ENCODE measurements at places on chromosomes 2 and 18.

DNA sequence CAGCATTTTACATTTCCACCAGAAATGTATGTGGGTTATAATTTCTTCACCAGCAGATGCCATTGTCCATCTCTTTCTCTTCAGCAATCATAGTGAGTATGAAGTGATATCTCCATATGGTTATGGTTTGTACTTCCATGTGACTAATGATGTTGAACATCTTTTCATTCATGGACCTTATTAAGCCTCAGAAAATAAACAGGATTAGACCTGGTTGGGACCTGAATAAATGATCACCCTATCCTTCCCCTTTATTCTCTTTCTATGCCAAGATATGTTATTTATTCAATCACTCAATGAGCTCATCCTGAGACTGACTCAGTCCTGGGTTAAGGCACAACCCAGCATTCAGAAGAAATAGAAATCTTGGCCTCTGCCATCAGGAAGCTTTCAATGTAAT, 86.6 kb downstream of the ANTXR1 start:
- DNase-seq, result no peak

- no peak for DNase-seq
Measured at GRCh38 chr2:66701656-66702055, 266.7 kb downstream of the MEIS1 start.

- DNase-seq, result no peak
Measured at GRCh38 chr2:43400508-43400907, 174.1 kb upstream of the ZFP36L2 start.

GRCh38 chr2:196266855-196267254, 95.5 kb upstream of the STK17B start:
- DNase-seq, result no peak

DNA sequence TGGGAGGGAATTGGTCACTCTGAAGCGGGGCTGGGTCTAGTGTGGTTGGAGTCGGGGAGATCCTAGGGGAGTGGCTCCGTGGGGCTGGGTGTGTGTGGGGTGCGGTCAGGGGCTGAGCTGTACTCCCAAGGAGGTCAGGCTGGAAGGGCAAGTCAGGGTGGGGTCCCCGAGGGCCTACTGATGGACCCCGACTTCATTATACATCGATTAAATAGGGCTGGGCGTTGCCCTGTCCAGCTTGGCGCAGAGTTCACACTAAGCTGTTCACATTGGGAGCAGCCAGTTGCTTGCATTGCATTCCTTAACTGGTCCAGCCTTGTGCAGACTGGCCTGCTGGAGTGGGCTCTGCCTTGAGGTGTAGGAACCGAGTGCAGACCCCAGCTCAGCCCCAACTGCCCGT, 131.2 kb downstream of the ASB1 start:
- no peak for DNase-seq

DNA sequence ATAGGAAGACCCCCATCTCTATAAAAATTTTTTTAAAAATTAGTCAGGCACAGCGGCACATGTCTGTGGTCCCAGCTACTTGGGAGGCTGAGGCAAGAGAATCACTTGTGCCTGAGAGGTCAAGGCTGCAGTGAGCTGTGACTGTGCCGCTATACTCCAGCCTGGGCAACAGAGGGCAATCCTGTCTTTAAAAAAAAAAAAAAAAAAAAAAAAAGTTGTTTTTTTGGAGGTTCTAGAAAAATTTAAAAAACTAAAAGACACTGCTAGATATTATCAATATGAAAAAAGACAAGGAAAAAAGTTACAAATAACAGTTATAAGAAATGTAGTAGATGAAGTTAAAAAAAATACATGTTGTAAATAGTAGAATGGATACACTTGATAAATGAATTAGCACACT, 56.1 kb upstream of the C2orf15 start:
- DNase-seq, result no peak

DNA sequence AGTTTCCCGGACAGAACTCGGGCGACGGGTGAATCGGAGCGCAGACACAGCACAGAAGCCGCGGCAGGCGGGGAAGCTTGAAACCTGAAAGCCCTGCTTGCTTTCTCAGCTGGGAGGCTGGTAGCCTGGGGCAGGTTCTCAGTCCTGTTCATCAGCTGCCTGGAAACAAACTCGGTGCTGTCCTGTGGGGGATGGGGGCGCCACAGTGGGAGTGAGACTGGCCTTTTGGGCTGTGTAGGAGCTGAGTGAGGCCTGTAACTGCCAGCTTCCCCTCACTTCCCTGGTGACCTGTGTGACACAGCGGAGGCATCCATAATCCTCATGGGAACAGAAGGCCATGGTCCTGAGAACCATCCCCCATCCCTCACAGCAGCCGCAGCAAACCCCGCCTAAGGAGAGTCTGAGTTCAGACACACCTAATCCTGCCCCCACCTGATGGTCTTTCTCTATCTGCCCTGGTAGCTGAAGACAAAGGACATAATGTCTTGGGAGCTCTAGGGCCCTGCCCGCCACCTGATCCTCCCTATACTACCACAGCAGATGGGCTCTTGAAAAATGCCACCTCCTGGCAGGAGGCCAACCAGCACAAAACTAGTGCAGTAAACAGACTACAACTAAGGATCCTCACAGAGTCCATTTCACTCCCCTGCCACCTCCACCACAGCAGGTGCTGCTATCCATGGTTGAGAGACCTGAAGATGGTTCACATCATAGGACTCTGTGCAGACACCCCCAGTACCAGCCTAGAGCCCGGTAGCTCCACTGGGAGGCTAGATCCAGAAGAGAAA, 52.7 kb upstream of the LDLRAD4 start:
- no peak for DNase-seq

DNA sequence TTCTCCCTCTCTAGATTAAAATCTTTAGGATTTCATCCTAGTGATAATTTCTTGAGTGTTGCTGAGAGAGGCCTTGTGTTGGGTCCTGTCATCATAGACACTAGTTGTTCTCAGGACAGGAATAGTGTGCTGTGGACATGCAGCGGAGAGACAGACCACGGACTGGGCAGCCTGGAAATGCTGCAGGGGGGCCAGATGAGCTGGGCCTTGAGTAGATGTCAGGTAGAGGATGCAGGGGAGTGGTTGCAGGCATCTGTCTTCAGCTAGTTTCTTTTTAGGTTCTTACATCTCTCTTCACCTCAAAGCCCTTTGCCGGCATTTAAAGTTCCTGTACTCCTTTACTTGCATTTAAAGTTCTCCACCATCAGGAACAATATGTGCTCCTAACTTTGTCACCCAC, 42.8 kb downstream of the SP110 start:
- no peak for DNase-seq

GRCh38 chr18:41320100-41320499, 634.9 kb upstream of the PIK3C3 start:
- no peak for DNase-seq

DNA sequence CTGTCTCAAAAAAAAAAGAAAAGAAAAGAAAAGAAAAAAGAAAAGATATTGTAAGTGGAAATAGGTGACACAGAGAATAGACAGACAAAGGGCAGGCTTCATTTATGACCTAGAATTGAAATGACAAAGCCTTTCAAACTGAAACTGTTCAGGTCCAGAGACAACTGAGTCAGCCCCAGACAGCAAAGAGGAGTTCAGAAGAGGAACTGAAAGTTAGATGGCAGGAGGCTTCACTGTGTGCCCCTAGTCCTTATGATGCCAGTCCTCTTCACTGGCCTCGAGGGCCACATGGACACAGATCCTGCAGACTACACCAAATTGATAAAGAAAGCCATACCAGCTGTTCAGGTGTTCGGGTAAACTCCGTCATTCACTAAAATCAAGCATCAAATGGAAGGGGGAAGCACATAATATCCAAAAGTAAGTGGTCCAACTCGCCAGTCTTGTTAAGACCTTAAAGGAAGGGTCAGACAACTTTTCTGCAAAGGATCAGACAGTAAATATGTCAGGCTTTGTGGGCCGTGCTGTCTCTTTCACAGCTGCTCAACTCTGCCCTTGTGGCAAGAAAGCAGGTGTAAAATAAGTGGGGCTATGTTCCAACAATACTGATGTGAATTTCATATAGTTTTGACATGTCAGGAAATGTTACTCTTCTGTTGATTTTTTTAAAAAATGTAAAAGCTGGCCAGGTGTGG, 231.9 kb upstream of the MGAT5 start:
- DNase-seq, result no peak

GRCh38 chr2:238079874-238080327, 19.1 kb downstream of the SCLY start:
- DNase-seq, result no peak

- DNase-seq, result no peak
Measured at GRCh38 chr2:124333784-124334183, 308.7 kb downstream of the CNTNAP5 start.
